ENCODE measurements at places on chromosomes 6 and 20.

GRCh38 chr6:33696548-33697518 is 14.7 kb downstream of the UQCC2 start:
- no peak for DNase-seq

GRCh38 chr20:20207291-20207690 is 155.0 kb downstream of the CFAP61 start:
- no peak for DNase-seq

- no peak for DNase-seq
These were observed 30.1 kb downstream of the POU3F2 start for GRCh38 chr6:98864497-98864896.

DNA sequence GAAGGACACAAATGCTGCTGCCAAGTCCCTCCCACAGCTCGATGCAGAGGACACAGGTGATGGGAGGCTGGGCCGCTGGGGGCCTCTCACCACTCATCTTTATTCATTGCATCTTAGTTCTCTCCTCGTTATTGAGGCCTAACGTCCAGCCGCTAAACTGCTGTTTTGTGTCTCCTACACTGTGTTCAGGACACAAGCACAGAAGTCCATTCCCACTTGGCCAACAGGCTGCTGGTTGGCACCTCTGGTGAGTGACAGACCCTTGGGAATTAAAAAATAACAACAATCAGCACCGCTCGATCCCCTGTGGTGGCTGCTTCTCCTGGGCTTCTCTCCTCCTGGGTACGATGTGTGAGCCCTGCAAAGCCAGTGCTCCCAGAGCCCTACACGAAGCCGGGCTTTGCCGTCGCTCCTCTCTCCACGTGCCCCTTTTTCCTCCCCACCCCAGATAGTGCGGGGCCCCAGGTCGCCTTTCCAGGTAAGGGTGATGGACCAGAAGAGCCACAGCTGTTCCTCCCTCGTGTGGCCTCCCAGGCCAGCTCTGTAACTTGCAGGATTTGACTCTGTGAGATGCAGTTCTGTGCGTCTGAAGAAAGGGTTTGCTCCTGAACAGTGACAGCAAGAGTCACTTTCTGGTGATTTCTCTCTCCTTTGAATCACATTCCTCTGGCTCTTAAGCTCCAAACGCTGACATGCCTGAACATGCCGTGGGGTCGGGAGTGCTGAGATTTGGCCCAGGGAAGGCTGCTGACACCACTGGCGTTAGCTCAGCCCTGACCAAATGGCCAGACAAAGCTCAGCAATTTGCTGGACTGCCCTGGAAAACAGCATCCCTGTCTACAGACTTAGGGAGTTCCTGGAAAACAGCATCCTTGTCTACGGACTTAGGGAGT is 59.3 kb downstream of the DLL1 start:
- no peak for DNase-seq

- DNase-seq, result no peak
These were observed 257.6 kb upstream of the POU3F2 start for GRCh38 chr6:98576791-98577190.

DNA sequence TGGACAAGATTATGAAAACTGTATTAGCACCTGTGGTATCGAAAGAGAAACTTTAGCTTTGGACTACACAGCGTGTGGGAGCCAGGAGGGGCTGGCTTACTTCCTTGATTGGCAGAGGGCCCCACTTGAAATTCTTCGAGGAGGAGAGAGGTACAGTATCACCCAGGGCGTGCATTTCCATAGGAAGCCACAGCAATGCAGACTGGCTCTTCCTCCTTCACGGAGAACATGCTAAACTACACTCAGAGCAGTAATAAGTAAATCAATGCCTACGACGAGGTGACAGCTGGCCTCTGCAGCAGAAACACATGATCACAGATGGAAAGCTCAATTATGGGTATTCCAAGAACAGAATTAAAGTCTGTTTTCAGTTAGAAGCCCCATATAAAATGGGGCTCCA is 44.2 kb downstream of the MYLK4 start:
- DNase-seq, result no peak

GRCh38 chr20:13455713-13456112 is 183.0 kb downstream of the TASP1 start:
- DNase-seq, result no peak

GRCh38 chr6:71512256-71512655 is 223.6 kb downstream of the OGFRL1 start:
- no peak for DNase-seq

- no peak for DNase-seq
These were observed 69.4 kb downstream of the LAMA4 start for GRCh38 chr6:112184951-112185350.

DNA sequence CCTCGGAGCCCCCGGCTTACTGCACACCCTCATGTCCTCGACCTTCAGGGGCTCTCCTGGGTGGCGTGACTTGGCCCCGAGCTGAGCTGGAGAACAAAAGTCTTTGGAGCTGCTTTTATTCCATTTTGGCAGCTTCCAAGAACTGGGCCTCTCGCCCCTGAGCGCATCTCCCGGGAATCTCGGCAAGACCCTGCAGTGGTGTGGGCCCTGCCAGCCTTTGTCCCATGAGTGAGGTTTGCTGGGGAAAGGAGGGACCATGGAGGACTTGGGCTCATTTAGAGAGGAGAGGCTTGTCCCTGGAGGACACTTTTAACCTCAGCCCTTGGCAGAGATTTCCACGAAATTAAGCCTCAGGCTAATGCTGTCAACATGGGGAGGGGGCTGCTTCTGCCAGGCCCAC is 62.3 kb upstream of the SLCO4A1 start:
- no peak for DNase-seq

GRCh38 chr20:47543006-47543431 is 41.3 kb downstream of the NCOA3 start:
- DNase-seq, result no peak

DNA sequence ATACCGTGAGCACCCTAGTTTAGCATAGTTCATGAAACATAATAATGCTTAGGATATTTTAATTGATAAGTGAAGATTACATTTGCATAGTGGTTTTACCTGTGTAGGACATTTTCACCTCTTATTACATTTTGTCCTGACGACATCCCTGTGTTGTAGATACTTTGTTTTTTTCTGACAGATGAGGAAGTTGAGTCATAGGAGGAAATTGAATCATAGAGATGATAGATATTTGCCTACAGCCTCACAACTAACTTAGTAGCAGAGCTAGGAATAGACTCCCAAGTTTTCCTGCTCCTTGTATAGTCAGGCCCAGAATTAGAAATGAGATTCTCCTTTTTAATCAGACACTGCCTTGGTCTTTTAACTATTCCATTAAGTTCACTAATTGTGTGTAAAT is 100.5 kb upstream of the SUPT3H start:
- no peak for DNase-seq

- no peak for DNase-seq
These were observed 24.8 kb downstream of the PRIM2 start for GRCh38 chr6:57342148-57342669.

GRCh38 chr6:142014515-142014914 is 118.2 kb upstream of the GJE1 start:
- no peak for DNase-seq

DNA sequence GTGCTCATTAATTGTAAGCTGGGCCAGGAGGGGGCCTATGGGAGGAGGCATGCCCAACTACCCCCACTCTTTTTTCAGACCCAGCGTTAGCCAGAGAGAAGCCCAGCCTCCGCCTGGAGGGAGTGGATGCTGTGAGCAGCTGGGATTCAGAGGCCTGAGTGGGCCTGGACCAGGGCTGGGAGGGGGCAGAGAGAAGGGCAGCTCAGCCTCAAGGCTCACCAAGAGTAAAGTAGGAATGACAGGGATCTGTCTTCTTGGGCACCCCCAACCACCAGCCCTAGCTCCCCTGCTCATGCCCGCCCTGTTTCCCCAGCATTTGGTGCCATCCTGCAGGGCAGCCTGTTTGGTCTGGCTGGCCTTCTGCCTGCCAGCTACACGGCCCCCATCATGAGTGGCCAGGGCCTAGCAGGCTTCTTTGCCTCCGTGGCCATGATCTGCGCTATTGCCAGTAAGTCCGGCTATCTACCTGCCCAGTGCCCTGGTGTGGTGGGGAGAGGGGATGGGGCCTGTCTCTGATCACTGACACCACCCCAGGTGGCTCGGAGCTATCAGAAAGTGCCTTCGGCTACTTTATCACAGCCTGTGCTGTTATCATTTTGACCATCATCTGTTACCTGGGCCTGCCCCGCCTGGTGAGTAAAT is 6.8 kb downstream of the SLC29A1 start:
- DNase-seq, result no peak

DNA sequence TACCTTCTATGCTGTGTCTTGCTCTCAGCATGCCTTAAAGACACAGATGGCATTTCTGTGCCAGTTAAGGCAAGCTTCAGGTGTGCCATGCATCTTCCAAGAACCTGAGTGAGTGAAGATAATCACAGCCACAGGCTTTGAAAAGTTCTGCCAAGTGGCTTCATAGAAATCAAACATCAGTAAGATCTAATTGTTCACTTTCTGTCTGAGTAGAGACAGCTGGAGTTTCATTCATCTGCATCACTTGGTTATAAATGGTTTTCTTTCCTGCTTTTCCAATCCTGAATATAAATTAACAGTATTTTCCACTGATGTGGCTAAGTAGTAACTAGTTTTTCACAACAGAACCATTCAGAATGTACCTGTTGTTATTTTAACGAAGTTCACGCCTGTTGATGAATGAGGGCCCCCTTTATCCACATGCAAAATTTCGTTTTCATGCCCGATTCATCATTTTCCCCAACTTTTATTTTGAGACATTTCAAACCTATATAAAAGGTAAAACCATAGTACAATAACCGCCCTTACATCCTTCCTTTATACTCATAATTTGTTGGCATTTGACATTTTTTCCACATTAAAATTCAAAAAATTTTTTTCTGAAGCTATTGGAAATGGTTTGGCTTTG is 38.6 kb upstream of the KCNG1 start:
- DNase-seq, result no peak

DNA sequence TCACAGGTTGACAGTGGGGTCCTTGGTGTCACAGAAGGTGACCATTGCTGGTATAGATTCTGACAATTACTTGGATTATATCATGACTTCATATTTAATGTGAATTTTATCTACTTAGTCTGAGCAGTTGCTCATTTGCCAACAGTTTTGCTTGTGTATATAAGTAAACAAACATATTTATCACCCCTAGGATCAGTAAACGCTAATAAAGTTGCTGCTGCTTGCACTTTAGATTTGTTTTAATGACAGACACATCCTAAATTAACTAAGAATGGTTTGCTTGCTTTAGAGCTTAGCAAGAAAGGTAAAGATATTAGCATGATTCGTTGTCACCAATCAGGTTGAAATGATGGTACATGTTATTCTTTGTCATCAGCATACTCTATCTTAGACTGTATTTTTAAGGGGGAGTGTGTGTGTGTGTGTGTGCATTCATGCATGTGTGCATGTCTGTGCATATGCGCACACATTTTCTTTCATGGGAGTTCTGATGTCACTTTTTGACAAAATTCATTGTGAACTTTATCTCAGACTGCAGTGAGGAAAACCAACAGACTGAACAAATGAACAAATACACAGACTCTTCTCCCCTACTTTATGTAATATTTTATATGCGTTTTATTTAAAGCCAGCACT is 782.6 kb upstream of the FLRT3 start:
- no peak for DNase-seq

DNA sequence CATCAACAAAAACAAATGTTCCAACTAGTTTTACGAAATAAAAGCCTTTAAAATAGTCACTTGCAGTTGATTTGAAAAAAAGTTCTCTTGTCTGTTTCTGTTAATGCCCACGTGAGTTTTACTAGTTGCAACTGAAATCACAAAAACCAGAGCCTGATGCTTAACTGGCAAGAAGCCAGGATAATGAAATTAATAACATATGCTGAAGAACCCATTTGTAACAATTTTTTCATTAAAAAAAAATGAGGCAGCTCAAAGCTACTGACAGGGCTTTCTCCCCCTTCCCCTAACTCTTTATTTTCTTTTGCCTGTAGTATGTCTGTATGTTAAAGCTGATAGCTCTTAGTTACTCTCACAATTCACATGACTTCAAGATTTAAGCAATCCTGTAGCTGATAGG is 132.7 kb upstream of the EYA4 start:
- no peak for DNase-seq

DNA sequence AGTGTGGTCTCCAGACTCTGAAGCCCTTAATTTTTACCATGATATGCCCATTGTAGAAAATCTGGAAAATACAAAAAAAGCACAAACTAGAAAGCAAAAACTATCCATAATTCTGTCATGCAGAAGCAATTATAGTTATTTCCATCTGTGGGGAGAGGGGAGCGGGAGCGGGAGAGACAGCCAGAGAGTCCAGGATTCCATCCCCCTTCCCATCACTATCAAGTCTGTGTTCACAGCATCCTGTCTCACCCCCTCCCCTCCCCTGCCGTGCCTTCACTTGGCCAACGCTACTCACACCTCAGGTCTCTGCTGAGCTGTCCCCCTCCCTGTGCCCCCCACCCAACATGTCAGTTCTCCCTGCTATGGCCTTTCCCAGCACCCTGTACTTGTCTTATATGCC is 14.5 kb downstream of the RIMS4 start:
- no peak for DNase-seq

- DNase-seq, result peak; percentile 93
These were observed 9.4 kb downstream of the PCK1 start for GRCh38 chr20:57570145-57570850.

DNA sequence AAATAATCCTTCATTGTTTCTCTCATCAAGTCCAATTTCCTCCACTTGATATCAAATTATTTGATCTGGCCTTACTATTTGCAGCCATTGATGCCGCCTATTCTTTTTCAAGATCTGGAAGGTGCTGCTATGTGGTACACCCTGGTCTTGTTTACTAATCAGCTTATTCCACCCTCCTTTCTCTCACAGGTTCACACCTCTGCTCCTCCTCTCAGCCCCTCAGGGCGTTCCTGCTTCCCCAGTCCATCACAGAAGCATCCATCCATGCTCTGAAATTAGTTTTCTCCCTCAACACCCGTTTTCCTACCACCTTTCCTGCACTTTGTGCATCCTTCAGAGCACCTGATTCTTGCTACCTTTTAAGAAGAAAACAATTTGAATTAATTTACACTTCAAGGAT is 183.6 kb downstream of the EPHA7 start:
- no peak for DNase-seq

GRCh38 chr20:13625304-13625979 is 13.3 kb downstream of the TASP1 start:
- DNase-seq, result no peak

DNA sequence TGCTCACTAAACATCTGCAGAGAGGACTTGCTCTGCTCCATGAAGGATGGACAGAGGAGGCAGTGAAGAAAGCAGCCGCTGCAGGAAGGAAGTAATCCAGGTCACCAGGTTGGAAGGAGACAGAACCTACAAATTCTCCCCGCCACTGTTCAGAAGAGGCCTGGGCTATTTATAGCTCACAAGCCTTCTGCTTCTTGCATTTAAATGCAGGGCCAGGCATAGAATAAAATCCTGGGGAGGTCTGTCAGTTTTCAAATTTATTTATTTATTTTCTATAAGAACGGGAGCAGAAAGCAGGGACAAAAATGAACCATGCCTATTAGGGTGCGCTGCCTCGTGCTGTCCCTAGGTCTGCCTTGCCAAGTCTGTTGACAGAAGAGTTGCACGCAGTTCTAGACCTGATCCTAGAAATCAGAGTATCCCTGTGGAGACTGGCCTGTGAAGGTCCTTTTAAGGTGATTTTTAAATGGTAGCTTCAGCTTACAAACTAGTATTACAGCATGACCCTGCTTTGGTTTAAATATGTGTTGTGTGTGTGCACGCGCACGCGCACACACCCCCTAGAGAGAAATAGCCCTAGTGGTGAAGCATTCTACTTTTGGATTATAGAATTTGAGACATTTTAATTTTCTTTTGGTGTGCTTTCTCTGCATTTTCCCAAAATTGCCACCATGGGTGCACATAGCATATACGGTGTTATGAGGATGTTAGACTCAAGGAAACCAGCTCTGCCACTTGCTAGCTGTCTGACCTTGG is 19.5 kb downstream of the RIMS4 start:
- no peak for DNase-seq

Measured in NCI-H526 treated with DMSO at 0.1 percent for 48 hours (cell line).